ENCODE measurements at places on chromosomes 13 and 19. TPM values are rescaled to one million over a fixed set of nuclear protein-coding genes. Genes with fewer than 3 reads are reported as not detected.

CYP4F2 gene
- total RNA-seq = not detected

NKPD1 gene
- 0.25 TPM for total RNA-seq

CRX gene
- not detected for total RNA-seq

DOCK9 gene
- 10.7 TPM for total RNA-seq

KLF1 gene
- total RNA-seq = not detected

ANGPTL8 gene
- not detected for total RNA-seq

SSC5D gene
- 12.6 TPM for total RNA-seq

GRCh38 chr13:68923995-68924394 lies 1183.6 kb upstream of the ATXN8OS start:
- DNase-seq = no peak

GRCh38 chr13:46893221-46893740 lies 3.6 kb downstream of the HTR2A start:
- DNase-seq = peak; percentile 44

- no peak for DNase-seq
These were observed 315.9 kb downstream of the ATP8A2 start for GRCh38 chr13:25687471-25688225.

- peak; percentile 69 for DNase-seq
These were observed 9.0 kb downstream of the RHPN2 start for GRCh38 chr19:33055718-33056117.

- DNase-seq = peak; percentile 1
These were observed 276.5 kb downstream of the GPC6 start for GRCh38 chr13:93502987-93503615.

GRCh38 chr13:29756506-29756905 lies 93.9 kb downstream of the UBL3 start:
- DNase-seq = peak; percentile 33

DNA sequence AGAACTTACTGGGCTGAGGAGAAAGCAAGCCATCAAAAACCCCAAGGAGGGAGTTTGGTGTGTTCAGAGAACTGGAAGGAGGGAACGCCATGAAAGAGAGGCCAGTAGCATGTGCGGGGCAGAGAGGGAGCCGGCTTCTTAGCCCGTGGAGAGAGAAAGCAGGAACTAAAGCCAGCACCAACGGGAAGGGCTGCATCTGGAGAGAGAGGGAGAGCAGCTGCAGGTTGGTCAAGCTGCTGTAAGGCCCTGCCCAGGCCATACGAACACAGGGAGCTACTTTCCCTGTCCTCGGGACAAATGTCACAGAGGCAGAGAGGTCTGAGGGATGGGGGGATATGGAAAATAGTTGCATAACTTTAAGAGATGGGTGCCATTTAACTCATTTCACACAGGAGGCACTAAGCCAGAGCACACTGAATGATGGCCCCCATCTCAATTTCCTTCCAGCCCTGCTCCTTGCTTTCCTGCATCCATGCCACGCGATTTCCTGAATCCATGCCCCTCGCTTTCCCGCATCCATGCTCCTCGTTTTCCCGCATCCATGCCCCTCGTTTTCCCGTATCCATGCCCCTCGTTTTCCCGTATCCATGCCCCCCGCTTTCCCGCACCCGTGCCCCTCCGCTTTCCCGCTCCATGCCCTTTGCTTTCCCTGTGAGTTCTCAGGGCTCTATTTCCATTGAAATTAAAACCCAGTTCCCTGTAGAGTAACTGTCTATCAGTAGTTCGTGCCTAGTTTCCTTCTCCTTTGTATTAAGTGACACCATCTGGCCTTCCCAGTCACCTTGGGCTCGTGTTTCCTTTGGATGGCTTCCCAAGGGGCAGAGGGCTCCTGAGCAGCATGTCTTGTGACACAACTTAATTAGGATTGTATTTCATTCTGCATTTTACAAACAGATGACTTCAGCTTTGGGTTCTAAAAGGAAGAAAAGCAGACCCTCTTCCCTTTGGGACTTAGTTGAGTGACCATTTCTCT lies 31.5 kb upstream of the TPT1 start:
- no peak for DNase-seq

DNA sequence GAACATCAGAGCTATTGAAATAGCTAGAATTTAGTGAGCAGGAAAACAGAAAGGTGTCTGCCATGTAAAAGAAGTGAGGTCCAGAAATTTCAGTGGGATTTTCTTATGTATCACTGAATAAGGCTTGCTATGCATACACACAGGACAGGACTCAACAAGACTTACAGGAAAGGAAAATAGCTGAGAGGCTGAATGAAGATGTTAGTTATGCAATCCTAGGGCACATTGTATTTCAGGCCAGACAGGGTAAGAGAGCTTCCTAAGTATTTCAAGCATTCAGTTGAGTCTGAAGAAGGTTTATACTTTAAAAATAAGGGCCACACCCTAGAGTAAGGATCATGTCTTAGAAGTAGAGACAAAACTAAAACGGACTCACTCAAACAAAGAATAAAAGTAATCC lies 419.9 kb upstream of the PRR20A start:
- no peak for DNase-seq

DNA sequence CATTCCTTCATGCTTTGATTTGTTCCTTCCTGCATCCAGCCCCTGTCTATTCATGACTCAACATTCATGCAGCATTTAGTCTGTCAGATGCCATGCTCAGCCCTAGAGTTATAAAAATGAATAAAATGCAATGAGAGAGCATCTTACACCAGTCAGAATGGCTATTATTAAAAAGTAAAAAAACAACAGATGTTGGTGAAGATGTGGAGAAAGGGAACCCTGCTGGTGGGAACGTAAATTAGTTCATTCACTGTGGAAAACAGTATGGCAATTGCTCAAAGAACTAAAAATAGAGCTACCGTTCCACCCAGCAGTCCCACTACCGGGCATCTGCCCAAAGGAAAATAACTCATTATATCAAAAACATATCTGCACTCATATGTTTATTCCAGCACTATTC lies 70.0 kb upstream of the GTF3A start:
- DNase-seq = peak; percentile 50

DNA sequence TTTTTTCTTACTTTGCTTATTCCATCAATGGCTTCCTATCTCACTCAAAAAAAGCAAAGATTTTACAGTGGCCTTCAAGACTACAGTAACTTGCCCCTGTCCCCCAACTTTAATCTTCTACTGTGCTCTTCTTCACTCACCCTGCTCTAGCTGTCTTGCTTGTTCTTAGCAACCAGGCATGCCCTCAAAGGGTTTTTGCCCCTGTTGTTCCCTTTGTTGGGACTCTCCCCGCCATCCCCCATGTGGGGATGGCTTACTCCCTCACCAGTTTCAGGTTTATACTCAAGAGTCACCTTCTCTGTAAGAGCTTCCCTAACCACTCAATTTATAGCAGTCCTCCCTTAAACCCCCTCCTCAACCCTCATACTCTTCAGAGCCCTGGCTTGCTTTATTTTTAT lies 5.4 kb downstream of the MTMR6 start:
- DNase-seq = no peak

DNA sequence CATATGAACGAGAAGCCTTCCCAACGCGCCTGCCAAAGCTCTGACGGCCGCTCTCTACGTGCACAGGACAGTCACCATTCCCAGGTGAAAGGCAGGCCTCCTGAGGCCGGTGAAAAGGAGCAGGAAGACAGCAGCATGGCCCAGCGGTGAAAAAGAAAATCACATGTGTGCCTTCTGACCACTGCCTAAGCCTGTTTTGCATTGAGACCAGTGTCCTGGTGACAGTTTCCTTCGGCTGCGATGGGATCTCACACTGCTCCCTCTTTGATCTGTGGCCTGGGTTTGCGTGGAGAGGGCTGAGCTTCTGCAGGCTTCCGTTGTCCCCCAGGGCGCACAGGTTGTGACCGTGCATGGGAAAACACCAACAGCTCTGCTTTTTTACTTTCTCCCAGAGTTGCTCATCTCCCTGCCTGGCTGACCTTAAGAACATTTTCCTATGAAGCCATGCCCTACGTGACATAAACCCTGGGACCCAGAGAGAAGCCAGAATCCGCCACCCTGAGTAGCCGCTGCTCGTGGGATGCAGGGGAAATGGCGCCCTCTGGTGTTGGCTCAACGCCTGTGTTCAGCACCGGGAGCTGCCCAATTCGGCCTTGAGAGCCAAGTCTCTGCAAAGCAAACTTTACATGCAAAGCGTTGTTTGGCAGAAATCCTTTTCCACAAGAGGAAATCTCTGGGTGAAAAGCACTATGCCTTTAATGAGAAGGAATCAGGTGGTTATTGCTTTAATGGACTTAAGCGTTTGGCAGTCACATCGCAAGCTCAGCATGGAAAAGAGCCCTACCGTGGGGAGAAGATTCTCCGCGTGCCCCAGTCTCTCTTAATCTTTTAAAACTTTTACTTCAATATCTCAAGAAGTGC lies 112.2 kb upstream of the GPR12 start:
- peak; percentile 72 for DNase-seq

DNA sequence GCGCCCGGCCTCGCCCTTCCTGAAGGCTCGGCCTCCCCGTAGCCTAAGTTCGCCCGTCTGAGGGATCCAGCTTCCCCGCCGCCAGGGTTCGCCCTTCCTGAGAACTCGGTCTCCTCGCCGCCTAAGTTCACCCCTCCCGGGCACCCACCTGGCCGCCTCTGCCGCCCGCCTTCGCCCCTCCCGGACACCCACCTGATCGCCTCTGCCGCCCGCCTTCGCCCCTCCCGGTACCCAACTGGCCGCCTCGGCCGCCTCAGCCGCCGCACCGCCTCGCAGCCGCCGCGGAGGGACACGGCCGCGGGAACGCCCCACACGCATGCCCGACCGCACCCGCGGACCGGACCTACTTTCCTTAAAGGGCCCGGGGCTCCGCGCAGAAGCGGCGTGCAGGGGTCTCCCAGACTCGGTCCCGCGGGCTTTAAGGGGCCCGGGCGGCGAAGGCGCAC lies at the start of gene MOB3A:
Gene MOB3A (minus strand): TSS at position 293 of the 446 bp plus-strand sequence. CDS start 17,766 bp downstream, outside the sequence.
- DNase-seq = peak; percentile 95

GRCh38 chr19:18895824-18896341 lies at the start of gene CERS1:
TSS of gene CERS1 (minus strand) at chr19:18896158. CDS start at chr19:18896072, 86 bp downstream.
- DNase-seq = peak; percentile 54

GRCh38 chr13:47859165-47859564 lies 141.9 kb downstream of the SUCLA2 start:
- DNase-seq = peak; percentile 70

DNA sequence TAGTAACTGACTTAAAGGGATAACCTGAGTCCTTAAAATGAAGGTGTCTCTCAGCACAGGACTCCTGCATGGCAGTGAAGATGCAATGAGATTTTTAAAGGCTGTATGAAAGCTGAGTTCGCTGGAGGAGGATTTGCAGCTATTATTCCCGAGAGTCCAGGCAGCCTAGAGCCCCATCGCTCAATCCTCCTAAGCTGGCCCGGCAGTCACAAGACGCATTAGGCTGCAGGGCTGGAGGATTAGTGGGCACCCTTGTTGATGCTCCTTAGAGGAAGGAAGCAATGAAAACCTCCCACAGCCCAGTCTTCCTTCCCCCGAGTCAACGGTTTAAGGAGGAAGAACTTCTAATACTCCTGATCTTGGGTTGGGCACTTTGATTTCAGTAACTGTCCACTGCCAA lies 239.5 kb downstream of the EFNB2 start:
- DNase-seq = no peak

GRCh38 chr19:925526-926322 lies at the start of gene ARID3A:
TSS of gene ARID3A (plus strand) at chr19:926035. CDS start at chr19:929529, 3,494 bp downstream.
- peak; percentile 88 for DNase-seq

DNA sequence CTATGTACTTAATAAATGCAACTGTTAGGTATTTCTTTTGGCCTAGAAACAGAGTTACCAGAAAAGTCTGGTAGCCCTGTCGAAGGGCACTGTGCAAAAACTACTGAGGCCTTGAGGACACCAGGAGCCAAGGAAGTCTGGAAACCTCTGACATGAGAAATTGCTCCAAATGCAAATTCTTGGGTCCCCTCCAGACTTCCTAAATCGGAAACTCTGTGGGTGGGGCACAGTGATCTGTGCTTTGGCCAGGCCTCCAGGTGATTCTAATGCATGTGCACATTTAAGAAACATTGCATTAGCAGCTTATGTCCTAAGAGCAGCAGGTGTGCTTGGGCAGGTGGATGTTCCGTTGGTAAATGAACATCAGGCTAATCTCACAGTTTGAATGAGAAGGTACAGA lies 50.0 kb downstream of the STARD13 start:
- peak; percentile 51 for DNase-seq

DNA sequence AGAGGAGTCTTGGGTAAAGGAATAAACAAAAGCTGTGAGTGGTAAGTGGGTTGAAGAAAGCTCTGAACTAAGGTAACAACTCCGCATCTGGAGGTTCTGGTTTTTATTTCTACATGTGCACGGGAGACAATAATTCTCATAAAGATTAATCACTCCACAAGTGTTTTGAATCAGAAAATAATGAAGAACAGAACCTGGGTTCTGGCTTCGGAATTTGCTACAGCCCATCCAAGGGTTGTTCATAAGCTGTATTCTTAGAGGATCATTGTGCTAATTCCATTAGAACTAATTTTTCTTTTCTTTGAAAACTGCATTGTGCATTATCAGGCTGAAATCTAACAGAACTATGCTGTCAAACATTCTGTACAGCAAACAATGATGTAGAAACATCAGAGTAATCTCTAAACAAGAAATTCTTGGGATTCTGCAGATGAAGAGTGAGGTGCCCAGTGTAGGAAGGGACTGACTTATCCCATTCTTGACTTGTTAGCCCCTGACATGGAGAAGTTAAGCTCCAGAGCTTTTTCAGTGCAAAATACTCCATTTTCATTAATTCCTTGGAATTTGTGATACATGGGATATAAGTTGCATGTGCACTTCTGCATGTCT lies 368.2 kb downstream of the COG6 start:
- DNase-seq = no peak

DNA sequence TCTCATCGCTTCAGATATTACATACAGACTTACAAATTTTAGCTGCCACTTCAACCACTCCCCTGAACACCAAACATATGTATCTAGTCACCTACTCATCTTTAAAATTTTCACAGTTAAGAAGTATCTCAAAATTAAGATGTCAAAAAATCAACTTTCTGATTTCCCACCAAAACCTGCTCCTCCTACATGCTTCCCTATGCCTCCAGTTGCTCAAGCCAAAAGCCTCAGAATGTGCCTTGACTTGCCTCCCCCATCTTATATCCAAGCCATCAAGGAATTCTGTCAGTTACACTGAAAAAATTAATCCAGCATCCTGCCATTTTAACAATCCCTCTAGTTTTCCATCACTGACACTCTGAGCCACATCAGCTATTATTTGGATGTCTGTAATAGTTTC lies 85.0 kb downstream of the SPRY2 start:
- DNase-seq = no peak

Data from GM23248 (cell line).